Uterus (tissue), 4 donors: ENCODE measurements at places on chromosomes 12 and 14. TPM values are rescaled to one million over a fixed set of nuclear protein-coding genes. Genes with fewer than 3 reads are reported as not detected.
A peak's percentile ranks its signal among the peaks of the same experiment; 100 is the strongest.

GRCh38 chr12:105644770-105645169 lies 314.3 kb downstream of the C12orf75 start:
- DNase-seq: no peak

GRCh38 chr12:93812626-93813025 lies 135.5 kb downstream of the CRADD start:
- DNase-seq: no peak

DNA sequence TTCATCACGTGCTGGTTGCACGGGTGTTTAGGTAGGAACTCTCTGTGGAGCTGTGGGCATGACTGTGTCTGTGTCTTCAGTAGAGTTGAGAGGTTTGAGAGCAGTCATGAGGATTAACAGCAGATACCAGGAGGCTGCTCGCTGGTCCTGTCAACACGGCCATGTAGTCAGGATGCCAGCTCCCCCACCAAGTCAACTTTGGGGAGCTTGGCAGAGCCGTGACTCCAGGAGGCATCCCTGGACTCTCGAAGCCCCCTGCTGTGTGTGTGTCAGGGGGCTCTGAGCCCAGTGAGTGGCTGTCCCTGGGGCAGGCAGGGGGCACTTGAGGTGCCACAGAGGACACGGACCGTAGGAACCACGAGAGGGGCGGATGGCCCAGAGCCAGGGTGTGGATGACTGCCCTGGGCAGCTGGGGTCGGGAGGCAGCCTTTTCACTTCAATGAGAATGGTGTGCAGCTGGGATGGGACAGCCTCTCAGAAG lies 7.2 kb upstream of the GPR132 start:
- no peak for DNase-seq

DNA sequence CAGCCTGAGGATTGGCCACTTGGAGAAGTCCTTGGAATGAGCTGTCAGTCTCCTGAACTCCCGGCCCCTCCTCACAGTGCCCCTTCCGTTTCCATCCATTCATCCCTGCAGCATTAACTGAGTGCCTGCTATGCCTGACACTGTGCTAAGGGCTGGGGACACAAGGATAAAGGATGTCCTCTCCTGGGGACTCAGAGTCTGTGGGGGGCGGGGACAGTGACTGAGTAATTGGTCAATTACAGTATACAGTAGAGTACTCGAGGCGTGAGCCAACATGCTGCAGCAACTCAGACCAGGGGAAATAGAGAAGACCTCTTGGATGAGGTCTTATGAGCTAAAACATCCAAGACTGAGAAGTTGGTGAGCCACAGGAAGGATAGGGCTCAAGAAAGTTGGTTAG lies 43.4 kb upstream of the PWP1 start:
- DNase-seq: no peak

GRCh38 chr12:24139035-24139434 lies 189.6 kb upstream of the SOX5 start:
- DNase-seq: no peak

- DNase-seq: no peak
Measured at GRCh38 chr12:94766397-94766796, 116.0 kb upstream of the TMCC3 start.

GRCh38 chr14:58479975-58480374 lies 52.5 kb downstream of the KIAA0586 start:
- no peak for DNase-seq

DNA sequence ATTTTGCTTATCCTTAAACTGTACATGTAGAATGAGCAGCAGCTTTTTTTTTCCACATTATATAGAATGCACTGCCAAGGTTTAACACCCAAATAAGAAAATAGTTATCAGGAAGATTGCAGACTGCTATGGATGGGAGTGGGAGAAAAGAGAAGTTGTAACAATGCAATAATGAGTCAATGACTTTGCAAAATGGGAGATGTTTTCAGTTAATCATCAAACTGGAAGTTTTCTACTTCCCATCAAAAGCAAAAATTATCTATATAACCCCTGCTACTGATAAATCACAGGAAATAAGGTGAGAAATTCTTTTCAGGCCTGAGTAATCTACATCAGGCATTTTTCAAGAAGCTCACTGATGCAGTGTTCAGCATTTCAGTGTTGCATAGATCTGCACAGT lies 309.1 kb downstream of the GXYLT1 start:
- DNase-seq: no peak

GRCh38 chr12:57625261-57626032 lies 7.6 kb downstream of the B4GALNT1 start:
- DNase-seq: no peak

GRCh38 chr12:124509676-124510300 lies 57.6 kb downstream of the NCOR2 start:
- peak; percentile 76 for DNase-seq

DNA sequence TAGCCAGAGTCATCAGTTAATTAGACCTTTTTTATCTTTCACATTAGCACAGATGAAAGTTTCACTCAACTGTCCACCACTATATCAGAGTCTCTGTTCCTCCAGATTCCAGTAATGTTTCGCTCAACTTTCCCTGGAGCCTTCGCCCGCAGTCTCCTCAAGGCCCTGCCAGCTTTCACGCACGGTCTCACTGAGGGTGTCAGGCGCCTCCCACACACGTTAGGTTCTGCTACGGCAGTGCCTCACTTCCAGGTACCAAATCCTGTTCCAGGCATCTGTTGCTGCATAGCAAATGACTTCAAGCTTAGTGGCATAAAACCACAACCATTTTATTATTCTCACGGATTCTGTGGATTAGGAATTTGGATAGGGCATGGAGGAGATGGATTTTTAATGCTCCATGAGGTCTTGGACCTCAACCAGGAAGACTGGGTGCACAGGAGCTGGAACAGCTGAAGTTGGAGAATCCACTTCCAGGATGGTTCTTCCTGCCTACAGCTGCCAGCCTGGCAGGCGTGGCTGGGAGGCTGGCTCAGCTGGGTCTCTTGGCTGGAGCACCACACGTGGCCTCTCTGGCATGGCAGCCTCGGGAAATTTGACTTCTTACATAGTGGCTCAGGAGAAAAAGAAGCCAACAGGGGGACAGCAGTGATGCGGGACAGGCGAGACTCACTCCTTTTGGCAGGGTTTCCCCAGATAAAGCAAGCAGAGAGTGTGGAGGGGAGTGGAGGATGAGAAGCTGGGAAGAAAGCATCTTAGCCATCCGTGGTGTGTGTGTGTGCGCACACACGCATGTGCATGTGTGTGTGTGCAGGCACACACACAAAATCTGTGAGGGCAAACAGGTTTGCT lies 21.3 kb upstream of the BCDIN3D start:
- DNase-seq: no peak

- DNase-seq: no peak
Measured at GRCh38 chr14:93015505-93015904, 92.6 kb downstream of the CHGA start.

DNA sequence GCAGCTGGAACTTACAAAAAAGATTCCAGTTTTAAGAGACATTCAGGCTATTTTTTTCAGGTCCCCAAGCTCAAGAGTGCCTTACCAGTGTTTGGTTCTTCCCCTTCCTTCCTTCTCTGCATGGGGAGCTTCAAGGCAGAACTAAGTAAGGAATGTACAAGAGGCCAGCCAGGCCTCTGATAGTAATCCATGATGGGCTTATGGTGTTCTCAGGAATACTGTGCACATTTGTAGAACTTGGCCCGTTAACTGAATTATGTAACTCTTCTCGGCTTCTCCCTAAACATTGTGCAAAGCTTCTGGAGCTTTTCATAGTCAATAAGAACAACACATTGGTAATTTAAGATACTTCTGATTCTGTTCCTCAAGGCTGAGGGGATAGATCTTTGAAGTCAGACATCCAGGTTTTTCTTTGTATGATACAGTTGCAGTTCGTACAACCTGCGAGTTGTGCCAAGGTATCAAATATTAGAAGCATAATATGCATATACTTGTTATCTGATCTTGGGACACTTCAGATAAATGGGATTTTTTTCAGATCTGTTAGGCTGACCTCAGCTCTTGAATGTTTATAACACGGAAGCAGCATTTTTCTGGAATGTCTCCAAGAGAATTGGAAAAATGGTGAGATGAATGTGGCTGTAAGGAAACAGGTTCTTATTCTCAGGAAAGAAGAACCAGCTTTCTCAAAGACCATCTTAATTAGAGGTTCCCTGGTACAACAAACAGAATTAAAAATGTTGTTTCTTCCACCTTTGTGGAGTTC lies 148.6 kb downstream of the ANO4 start:
- DNase-seq: no peak

GRCh38 chr14:49924852-49925251 lies 32.0 kb downstream of the ARF6 start:
- DNase-seq: no peak

DNA sequence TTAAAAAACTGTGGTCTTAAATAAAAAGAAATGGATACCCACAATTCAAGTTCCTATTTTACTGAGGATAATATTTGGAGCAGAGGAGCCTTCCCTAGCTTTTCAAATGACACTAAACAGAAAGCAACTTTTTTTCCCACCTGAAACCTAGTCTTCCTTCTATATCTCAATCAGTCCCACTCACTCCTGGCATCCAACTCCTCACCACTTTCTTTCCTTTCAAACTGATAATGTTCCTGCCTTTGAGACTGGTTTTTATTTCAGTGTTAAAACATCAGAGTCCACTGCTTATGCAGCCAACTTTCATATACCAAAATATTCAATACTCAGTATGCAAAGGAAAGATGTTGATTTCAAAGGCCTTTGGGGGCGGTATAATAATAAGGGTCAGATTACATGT lies 225.6 kb downstream of the GXYLT1 start:
- no peak for DNase-seq

DNA sequence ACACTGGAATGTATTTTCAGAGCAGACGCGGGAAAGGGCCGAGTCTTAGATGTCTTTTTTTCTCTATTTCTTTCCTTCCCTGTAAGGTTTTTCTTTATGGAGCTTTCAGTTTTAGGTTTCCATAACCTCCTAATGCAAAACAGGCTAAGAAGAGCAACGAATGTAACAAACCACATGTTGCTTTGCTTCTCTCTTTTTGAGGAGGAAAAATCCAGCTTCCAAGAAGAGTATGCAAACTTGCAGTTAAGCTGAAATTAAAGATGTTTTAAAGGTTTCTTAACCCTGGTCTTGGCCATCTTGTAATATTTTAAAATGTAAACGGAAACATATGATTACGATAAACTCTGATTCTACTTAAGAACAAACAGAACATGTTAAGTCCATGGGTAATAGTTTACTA lies 86.9 kb downstream of the PRICKLE1 start:
- DNase-seq: no peak

DNA sequence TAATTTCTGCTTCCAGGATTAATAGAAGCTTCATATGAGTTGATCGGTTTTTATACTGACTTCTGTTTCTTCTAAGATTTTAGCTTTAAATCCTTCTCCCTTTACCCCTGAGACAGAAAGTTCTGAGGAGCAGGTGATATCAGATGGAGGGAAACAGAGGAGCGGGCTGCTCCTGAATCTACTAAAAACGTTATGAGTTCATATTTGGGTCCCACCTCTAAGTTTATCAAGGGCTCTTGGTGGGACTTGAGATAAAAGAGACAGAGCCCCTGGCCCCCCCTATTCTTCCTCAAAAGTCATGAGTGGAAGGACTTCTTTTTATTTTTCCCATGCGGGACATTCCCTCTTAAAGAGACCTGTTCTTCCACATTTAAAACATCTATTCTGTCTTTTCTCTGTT lies 23.8 kb downstream of the CLEC2A start:
- no peak for DNase-seq

- DNase-seq: no peak
Measured at GRCh38 chr12:82886671-82887340, 200.1 kb downstream of the TMTC2 start.

DNA sequence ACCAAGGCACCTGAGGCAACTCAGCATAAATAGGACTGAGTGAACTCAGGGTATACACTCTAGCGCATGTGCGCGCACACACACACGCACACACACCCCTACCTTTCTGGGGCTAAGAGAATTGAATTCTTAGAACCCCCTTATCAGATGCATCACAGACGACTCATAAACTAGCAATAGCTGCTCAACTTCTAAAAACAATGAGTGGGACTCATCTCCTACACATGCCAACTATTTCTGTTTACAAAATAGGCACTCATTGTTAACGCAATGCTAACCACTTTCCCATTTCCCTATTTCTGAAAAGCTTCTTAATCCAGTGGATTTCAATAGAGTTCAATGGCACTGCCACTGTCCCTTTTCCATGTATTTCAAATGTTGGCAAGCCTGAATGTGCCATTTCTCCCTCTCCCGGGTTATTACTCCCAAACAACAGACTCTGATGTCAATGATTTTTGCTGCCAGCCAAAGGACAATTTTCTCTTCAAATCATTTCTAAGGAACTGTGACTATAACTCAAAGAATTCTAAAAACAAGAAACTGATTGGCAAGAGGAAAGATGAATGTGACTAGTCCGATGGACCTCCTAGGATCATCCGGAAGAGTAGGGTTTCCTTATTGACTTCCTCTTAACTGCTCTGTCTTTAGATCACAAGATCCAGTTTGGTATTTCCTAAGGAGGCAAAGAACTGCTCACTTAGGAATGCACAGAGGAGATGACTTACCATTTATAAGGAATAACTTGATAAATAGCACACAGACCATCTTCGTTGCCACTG lies 48.8 kb downstream of the SLC38A1 start:
- DNase-seq: no peak

DNA sequence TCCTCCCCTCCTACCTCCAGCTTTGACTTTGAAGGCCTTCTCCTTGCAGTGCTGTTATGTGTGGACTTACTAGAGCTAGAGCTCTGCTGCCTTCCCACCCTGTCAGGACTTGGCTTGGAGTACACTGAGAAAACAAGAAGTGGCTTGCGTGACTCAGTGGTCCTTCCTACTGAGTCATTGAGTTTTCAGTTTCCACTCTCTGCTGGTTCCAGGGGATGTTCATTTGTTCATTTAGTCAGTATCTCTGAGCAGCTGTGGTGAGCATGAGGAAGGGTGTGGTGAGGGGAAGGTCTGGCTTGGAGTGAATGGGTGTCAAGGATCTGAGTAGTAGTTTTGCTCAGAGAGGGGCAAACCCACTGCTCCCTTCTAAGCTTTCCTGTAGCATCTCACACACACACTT lies 17.2 kb upstream of the ELK3 start:
- no peak for DNase-seq

DNA sequence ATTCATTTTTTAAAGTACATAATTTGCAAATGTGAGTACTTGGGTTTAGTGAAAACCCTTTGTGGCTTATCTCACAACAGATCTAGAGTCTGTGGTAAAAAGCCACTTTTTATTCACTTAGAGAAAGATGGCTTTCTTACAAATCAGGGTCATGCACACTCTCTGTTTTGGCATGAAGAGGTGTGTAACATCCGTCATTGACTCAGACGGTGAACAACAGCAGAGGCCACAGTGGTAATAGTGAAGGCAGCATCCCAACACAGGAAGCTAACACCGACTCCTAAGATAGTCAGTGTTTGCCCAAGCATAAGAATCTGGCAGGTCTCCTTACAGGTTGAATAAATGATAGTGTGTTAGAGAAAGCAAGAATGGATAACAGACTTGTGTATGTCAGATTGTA lies 593.0 kb downstream of the SOX5 start:
- DNase-seq: no peak

Gene POLE2
- total RNA-seq: 1.8 TPM

Gene C12orf54
- not detected for total RNA-seq

Gene PLA2G1B
- not detected for total RNA-seq

Gene TAC3
- total RNA-seq: not detected
